ENCODE measurements at places on chromosomes 7 and 10.

DNA sequence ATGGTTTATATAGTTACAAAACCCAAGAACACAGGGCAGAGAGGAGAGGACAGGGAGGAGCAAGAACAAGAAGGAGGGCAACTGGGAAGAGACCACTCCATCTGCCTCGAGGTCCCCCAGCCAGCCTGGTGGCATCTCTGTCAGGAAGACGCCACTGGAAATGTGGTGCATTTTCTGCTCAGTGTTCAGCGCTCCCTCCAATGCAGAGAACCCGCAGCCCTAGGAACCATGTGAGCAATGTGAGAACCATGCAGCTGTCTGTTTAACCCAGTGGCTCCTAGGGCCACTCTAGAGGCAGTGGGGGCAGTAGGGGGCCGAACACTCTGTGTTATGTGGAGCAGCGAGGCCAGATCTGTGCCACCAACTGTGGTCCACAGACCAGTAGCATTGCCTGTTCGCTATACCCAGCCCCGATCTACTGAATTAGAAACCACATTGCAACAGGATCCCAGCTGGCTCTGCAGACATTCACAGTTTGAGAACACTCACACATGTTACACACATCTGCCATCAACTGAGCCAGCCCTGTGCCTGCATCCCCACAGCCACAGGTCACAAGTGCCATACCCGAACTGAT is 110.2 kb downstream of the CPXM2 start:
- no peak for DNase-seq

GRCh38 chr10:114526126-114526503 is 121.8 kb upstream of the AFAP1L2 start:
- no peak for DNase-seq

- DNase-seq = no peak
Measured at GRCh38 chr10:650441-650851, 39.0 kb downstream of the DIP2C start.

DNA sequence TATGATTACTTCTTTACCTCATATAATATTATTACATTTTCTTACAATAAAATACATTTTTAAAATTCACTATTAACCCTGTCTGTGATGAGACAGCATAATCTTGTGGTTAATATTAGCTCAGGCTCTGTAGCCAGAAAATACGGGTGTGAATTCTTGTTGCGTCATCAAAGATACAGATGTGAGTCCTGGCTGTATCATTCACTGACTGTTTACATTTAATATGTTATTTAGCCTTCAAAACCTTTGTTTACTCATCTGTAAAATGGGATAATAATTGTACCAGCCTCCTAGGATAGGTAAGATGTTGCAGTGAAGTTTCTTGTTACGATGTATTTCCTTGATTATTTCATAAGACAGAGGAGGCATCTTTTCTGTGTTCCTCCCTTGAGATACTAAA is 184.7 kb upstream of the PRPS1L1 start:
- no peak for DNase-seq

DNA sequence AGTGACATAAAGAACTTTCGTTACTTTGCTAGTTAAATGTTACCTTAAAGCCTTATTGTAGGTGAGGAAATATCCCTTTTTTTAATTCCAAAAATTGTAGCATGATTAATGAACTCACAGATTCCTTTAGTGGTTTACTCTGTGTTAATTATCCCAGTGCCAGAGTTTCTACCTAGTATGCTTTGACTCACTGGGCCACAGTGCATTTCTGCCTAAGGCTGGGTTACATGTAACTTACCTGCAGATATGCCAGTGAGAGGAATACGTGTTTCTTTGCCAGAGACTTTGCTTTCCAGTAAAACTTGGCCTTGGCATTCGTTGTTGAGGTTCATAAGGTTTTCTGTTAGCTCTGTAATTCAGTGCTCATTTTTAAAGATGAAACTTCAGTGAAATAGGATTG is 380.8 kb upstream of the LRGUK start:
- DNase-seq = no peak

- DNase-seq = no peak
Measured at GRCh38 chr7:11458736-11459483, 373.1 kb downstream of the THSD7A start.

- no peak for DNase-seq
Measured at GRCh38 chr10:47306387-47307210, 6.6 kb downstream of the GDF10 start.

DNA sequence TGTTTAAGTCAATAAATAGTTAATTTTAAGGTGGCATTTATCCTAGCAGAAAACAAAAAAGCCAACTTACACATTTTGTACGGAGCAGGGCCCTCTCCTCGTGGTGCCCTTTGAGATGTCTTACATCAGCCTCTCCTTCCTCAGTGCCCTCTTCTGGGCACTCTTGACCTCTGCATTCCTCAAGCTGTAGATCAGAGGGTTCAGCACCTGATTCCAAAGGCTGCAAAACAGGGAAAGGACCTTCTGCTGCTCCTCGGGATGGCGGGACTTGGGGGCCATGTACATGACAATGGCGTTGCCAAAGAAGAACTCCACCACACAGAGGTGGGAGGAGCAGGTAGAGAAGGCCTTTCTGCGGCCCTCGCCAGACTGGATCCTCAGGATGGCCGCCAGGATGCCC is 4.6 kb upstream of the OR2A14 start:
- no peak for DNase-seq

GRCh38 chr10:34181553-34182300 is 633.4 kb downstream of the PARD3 start:
- DNase-seq = no peak

DNA sequence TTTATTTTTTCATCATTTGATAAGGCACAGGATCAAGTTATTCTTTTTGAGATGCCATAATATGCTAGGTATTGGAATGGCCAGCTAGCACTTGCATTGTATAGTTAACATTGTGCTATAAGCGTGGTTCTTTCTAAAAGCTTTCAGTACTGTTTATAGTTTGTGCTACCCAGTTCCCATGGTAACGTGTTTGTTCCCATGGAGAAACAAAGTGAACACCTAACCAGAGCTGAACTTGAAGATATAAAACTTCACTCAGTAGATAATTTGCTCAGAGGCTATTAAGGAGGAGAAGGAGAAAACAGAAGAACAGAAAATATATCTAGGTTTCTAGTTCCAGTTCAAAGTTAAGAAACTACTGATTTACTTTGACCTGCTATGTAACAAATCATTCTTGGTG is 23.6 kb upstream of the ITGB8 start:
- no peak for DNase-seq

- DNase-seq = no peak
Measured at GRCh38 chr7:124720195-124720594, 45.4 kb downstream of the GPR37 start.

DNA sequence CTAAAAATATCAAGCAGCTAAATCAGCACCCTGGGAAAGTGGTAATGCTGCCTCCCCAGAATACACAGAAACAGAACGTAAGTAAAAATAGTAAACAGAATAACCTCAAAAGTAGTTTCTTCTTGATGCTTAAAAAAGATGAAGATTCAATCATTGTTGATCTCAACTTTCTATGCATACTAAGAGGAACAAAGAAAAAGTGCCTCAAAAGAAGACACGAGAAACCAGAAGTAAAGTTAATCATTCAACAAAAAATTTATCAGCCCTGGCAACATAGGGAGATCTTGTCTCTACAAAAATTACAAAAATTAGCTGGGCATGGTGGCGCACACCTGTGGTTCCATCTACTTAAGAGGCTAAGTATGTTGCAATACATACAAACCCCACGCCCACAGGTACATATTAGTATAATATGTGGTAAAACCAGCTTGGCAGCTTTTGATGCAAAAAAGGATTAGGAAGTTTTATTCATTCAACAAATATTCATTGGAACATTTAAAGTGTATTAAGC is 153.7 kb downstream of the NRBF2 start:
- no peak for DNase-seq

- DNase-seq = no peak
Measured at GRCh38 chr7:151807846-151808245, 69.1 kb downstream of the PRKAG2 start.

DNA sequence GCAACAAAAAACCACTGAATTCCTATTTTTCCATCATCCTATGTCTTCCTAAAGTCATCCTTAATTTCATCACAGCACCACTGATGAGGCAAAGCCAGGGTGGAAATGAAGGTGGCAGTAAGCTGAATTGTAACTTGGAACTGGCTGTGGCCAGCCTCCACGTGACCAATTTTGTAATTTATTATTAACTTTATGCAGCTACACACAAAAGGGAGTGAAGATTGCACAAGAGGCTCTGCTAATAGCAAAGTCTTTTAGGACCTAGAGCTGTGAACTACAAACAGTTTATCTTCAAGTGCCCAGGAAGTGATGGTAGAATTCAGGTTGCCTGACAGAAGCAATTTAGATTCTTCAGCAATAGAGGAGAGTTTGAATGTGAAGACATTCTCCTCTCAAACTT is 176.4 kb downstream of the CCDC71L start:
- no peak for DNase-seq

DNA sequence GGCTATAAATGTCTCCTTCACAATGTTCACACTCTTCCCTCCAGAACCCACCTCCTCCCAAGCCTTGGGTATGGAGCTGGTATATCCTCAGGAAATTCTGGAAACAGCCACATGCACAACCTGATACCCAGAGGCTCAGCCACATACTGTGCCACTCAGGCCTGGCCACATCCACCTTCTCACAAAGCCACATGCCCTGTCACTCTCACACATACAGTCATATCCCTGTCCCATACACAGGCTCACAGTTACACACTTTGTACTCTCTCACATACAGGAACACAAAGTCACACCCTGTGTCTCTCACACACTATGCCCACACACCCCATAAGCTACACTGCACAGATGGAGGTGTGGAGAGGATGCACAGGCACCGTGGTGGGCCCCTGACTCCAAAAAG is 10.1 kb downstream of the KCNIP2 start:
- DNase-seq = no peak

DNA sequence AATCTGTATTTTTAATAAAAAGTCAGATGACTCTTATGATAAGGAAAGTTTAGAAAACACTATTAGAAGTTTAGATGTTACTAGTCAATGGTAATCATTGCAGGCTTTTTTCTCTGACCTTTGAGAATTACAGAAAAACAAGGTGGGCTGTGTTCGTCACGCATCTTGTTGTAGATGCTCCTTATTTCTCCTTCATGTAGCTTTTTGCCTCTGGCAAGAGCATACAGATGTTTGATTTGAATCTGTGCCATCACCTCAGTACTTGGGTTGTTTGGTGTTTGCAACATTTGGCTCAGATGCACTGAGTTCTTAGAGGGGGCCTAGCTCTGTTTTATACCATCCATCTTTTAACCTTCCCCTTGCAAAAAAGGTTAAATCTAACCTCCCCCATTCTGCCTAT is 11.5 kb downstream of the TAS2R16 start:
- no peak for DNase-seq

DNA sequence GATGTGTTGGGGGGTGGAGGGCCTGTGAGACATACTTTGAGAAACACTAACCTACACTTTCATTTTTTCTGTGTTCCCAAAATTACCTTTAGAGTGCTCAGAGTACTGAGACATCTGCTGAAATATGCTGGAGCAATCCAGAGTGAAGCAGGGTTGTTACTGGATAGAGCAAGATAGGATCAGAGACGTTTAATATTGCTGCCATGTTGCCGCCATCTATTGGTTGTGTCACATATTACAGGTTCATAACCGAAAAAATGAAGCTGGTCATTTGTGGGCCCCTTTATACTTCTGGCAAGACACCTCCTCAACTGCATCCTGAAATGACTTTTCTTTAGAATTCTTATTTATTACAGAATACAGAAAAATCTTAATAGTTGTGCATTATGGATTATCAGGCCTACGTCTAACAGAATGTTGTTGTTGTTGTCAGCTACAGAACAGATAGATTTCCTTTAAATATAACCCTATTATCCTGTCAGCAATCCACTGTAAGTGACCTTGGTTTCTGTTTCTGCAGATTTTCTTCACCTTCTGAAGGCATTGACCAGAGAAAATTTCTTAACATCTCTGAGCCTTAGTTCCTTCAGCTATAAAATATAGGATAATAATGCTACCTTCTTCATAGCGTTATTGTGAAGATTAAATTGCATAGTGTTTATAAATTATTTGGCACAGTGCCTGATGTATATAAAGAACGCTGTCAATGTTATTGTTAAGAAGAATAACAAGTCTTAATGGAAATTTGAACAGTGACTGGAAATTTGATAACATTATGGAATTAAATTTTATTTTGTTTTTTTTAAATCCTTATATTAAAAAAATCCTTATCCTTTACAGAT is 16.2 kb upstream of the DLD start:
- no peak for DNase-seq

DNA sequence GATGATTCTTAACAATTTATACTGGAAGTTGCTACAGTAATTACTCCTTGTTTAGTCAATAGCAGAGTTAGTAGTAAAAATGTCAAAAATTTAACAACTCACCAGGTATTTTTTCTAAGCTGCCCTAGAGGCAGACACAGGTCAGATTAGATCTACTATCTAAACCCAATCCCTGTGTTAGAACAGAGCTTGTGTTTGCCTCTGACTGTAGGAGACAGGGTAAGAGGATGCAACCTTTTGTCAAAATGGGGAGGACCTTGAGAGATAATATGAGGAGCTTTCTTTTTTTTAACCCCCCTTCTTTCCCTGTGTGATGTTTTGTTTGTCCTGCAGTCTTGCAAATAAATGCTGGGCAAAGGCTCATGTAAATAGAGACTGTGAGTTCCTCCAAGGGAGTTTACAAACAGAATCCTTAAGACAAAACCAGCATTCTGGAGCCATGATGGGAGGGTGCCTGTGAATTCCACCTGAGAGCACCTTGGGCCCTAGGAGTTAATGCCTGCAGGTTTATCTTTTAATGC is 353.1 kb downstream of the GATA3 start:
- DNase-seq = no peak

- no peak for DNase-seq
Measured at GRCh38 chr10:74202356-74202755, 51.3 kb downstream of the ADK start.

DNA sequence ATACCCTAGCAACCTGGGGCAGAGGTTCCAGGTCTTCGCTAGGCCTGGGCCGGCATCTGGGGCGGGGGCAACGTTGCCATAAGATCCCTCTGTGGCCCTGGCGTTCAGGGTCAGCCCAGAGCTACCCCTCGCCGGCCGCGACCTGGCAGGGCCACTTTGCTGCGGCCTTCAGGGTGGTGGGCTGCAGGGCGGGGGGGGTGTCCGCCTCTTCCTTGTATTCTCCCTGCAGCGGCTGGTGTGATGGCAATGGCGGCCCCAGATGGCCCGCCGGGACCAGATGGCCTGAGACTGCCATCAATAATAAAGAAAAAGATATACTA is 539.2 kb upstream of the POT1 start:
- no peak for DNase-seq

DNA sequence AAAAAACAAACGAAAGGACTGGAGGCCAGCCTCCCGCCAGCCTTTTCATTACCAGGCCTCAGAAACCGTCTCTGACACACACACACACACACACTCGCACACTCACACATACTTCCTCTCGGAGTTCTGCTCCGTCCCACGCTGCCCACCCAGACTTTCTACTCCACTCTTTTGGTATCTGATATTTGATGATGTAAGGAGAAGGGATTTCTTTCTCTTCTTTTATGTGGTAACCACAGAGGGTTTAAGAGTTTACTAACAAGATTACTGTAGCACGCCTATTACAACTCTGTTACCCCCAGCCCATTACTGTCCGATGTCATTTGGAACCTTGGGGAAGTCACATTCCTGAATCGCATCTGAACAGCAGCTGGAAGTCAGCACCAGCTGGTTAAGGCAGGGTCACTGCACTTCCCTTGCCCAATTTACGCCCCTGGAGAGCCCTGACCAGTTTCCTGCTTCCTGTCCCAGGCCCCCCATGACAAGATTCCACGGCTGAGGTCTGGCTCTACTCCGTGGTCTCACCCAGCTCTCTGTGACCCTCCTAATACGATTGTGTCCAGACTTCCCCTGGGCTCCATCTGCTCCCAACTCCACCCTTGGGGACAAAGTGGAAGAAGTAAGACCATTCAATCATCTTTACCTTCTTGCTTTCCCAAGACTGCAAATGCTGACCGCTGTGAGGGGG is 1.1 kb downstream of the DENND2A start:
- DNase-seq = peak; percentile 42

Measured in glutamatergic neuron (in vitro differentiated cells).